Fibroblast of skin of scalp (primary cell): ENCODE measurements at places on chromosomes 5 and 9.

- no peak for DNase-seq
Measured at GRCh38 chr9:18849890-18850677, 182.9 kb downstream of the SAXO1 start.

DNA sequence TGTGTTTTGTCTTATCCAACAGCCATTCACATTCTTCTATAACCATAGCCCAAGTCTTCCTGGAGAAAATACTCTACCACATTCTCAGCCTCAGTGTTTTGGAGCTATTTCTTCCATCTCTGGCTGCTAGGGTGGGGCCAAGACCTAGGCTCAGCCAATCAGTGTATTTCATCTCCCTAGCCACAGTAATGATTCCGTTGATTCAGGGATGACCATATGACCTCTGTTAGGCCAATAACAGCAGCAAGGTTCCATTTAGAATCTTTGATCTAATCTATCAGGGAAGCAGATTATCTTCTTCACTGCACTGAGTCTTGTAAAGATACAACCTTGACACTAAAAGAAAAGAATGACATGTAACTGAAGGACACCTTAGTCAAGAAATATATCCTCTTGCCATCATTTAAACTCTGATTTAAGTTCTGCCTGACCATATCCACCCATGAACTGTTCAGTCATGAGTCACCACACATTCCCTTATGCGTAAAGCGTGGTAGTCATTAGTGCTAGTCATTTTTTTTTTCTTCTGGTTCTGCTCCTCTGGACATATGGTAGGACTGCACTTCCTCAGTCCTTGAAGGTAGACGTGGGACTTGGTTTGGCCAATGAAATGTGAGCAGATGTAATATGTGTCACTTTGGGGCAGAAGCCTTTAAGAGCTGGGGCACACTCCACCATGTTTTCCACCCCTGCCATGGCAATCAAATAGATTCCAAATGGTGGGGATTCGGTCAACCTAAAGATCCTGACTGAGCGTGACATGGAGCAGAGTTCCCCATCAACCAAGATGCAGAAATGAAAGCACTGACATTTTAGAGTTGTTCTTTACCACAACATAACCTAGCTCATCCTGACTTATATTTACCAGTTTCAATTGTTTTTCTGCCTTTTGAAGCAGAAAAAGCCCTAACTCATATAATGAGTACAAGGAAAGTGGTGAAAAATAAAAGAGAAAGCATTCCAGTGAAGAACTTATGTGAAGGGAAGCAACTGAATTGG lies 12.7 kb upstream of the PRELID2 start:
- DNase-seq = peak; percentile 67

- no peak for DNase-seq
Measured at GRCh38 chr9:93686880-93687236, 110.5 kb downstream of the PHF2 start.

- DNase-seq = peak; percentile 79
Measured at GRCh38 chr5:145350513-145350912, 484.6 kb downstream of the PRELID2 start.

- peak; percentile 62 for DNase-seq
Measured at GRCh38 chr9:135926402-135927194, 19.3 kb upstream of the CAMSAP1 start.

- DNase-seq = peak; percentile 60
Measured at GRCh38 chr9:121206516-121207370, 5.1 kb upstream of the RAB14 start.

DNA sequence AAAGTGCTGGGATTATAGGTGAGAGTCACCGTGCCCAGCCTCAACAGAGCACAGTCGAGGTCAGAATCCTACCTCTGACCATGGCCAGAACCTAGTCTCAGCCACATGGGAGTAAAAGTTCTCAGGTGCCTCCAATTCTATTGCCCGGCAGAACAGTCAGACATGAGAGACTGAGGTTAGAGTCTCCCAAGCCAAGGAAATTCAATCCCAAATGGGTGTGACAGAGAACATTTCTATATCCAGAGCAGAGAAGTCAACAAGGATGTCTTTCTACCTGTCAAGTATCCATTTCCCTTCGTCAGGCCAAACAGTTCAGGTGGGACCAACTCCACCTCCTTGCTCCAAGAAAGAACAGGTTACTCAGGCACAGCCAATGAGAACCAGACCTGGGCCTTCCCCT lies 10.5 kb downstream of the ANXA6 start:
- DNase-seq = no peak

DNA sequence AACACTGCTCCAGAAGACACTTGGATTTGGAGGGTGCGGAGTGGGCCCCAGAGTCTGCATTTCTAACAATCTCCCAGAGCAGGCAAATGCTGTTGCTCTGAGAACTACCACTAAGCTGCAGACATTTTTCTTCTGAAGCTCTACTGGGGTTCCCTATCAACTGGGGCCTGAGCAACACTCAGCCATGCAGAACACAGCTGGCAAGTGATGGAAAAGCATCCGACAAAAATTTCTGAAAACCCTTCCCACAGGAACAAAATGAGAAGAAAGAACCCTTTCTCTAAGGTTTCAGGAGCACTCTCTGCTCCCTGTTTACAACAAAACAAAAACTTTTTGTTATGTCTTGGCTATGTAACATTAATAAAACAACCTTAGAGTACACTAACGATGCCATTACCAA lies 516.9 kb downstream of the CTNND2 start:
- no peak for DNase-seq

DNA sequence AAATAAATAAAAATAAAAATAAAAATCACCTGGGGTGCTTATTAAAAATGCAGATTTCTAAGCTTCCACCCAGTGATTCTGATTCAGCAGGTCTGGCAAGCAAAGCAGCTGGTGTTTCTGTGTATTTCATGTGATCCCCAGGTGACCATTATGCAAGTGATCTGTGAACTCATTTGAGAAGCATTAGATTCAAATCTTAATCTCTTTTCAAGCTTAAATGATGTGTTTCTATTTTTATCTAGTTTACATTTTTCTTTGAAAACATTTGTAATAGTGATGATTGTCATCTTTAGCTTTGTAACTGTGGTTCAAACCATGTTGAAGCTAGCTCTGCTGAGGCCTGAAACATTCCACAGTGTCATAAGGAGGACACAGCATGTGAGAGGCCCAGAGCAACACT lies 804.8 kb upstream of the ZNF608 start:
- DNase-seq = peak; percentile 11

GRCh38 chr5:9013147-9013546 lies 532.7 kb downstream of the SEMA5A start:
- DNase-seq = no peak

- no peak for DNase-seq
Measured at GRCh38 chr9:136237486-136238341, 7.9 kb downstream of the QSOX2 start.

- no peak for DNase-seq
Measured at GRCh38 chr5:159990506-159990905, 18.4 kb upstream of the TTC1 start.

DNA sequence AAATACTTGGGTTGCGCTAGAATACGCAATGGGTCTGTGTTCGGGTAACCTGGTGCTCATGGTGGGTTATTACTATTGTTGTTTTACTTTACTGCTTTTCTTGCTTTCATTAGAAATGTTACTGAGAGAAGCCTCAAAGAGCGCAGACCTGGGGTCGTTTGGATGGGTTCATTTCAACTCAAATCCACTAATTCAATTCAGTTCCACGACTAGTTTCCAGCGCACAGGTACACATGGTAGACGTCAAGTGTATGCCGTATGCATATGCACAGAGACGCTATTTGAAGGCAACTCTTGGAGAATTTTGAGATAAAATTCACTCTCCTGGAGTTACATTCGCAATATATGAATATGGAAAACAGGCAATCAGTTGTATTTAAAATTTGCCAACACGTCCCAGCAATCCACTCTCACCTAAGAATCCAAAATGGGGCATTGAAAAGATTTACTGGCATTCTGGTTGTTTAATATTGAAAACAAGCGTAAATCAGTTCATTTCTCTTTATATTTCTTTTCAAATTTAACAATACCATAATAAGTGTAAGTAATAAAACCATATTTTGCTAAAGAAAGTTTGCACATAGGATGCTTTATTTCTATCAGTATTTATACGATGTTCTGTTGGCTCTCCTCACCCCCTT lies 4.4 kb upstream of the PAX5 start:
- DNase-seq = no peak

- DNase-seq = no peak
Measured at GRCh38 chr9:2545881-2546490, 75.6 kb upstream of the VLDLR start.

- DNase-seq = no peak
Measured at GRCh38 chr5:34001241-34001841, 6.5 kb downstream of the AMACR start.

GRCh38 chr9:108815156-108815555 lies 40.6 kb downstream of the ACTL7B start:
- DNase-seq = no peak

DNA sequence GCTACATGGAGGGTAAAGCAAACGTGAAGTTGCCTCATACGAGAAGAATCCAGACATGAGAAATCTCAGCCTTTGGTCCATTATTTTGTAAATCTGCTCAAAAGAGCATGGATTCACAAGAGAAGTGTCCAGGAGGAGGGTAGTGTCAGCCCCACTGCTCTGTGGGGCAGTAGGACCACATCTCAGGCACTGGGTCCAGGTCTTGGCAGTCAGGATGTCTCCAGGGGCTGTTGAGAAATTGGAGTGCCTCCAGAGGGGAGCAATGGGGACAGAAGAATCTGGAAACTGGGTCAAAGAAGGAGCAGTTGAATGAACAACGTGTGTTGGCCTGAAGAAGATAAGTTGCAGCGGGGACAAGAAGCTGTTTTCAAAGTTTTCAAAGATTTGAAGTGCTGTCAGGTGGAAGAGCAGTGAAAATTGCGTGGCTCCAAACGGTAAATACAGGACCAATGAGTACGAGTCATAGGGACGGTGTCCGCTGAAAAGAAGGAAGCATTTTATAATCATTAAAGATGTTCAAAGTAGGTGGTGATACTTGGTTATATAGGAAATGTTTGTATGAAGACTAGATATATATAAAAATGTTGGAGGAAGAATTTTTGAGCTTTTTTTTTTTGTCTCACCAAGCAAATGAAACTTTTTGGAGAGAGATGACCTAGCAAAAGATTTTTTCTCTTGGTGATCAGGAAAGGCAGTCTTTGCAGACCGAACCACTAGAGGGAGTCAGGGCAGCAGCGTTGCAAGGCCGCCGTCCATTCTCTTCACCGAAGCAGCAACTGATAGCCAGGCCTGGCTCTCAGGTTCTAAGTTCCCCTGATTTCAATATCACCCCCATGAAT lies 57.1 kb upstream of the ZBED3 start:
- peak; percentile 70 for DNase-seq

GRCh38 chr5:169095410-169095960 lies 205.5 kb downstream of the SLIT3 start:
- no peak for DNase-seq

DNA sequence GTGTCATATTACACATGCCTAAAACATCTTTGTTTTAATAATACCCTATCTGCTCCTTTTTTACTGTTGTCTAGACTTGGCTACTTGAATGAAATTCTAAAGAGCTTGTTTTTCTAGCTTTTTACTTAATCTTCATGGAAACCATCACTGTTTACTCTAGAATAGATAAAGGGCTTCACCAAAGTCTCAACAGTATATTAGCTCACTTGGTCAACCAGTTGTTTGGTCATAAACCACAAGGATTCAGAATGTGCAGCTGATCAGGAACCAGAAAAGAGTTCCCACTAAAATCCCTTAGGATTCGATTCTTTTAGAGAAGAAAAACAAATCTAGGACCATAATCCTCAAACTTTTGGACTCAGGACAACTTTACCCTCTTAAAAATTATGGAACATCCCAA lies 38.0 kb downstream of the CDO1 start:
- DNase-seq = no peak

DNA sequence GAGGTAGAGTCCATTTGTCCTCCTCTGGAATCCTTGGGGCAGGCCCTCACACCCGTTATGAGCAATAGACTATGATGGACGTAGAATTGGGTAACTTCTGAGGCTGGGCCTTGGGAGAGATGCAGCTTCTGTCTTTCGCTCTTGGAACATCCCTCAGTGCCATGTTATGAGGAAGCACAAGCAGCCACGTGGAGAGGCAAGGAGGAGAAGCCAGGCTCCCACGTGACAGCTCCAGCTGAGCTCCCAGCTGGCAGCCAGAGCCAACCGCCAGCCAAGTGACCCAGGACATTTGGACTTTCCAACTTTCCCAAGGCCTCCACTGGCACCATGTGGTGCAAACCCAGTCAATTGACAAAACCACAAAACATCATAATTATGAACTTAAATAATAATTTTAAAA lies 43.0 kb upstream of the BOD1 start:
- no peak for DNase-seq

DNA sequence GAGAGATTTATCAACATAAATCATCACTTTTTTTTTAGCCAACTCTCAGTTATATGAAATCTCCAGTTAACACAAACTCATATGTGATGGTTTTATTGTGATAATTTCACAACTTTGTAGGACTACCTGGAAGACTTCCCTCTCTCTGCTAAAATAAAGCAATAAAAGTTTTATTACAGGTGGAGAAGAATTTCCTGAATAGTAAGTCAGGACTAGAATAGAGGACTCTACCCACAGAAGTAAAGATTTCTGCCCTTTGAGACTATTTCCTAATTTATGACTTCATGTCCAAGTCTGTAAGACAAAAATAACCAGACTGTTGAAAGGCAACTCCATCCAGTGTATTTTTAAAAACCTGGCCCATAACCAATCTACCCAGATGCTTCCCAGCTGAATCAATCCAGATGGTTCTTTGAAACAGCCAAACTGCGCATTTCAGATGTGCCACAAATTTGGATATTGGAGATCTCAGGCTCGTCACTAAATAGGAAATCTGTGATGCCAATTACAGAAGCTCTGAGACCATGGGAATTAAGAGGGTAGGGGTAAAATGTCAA lies 234.0 kb upstream of the NMUR2 start:
- no peak for DNase-seq

- no peak for DNase-seq
Measured at GRCh38 chr5:52603778-52604554, 183.8 kb upstream of the ITGA1 start.

GRCh38 chr5:151707567-151707966 lies 20.9 kb upstream of the SPARC start:
- no peak for DNase-seq

DNA sequence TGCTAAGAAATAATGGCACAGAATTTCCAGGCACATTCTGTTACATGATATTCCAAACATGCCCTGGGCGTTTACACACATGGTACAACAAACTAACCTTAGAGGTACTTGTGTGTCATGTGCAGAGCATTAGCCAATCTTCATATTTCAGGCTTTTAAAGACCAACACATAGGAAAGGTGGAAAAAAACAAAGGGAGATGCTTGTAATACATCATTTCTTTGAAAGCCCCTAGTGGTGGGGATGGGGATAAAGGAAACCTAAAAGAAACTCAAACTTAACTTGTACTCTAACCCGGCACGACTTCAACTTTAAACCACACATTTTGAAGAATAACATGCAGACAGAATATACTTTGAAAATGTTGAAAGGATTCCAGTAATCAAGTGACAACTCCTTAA lies 133.6 kb downstream of the PTPRD start:
- DNase-seq = no peak

- DNase-seq = no peak
Measured at GRCh38 chr5:95057615-95058014, 227.3 kb downstream of the MCTP1 start.
